ENCODE measurements at places on chromosomes 6 and 20.
A peak's percentile ranks its signal among the peaks of the same experiment; 100 is the strongest.

DNA sequence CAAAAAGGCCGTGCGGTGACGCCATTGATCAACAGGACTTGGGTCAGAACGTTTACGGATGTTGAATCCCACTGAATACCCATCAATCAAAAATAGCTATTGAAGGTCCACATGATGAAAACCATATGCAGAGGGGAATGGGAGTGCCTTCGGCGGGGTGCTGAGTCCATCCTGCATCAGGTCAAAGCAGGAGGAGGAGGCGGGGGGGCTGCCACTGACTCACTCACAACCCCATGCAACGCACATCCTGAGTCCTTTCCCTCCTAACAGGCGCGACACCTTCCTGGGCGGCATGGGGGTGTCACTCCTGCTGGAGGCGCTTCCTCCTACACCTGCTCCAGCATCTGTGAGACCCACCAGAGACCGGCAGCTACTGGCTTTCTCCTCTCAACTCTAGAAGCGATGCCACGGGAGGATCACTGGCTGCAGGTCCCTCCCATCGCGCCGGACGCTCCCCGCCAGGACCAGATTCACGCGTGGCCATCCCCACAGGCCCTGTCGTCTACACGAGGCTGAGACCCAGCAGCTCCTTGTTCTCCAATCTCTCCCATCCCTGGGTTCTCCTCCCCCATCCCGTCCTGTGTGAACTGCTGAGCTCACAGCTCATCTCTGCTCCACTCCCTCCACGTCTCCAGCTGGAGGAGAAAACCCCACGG lies 170.6 kb upstream of the THBS2 start:
- no peaks in the 10 kb centered on the region for H3K27me3 ChIP-seq
- H3K4me1 ChIP-seq = no peaks in the 10 kb centered on the region
- no peaks in the 10 kb centered on the region for H3K36me3 ChIP-seq
- DNase-seq = no peak
- no peak overlapping the region for H3K4me3 ChIP-seq

DNA sequence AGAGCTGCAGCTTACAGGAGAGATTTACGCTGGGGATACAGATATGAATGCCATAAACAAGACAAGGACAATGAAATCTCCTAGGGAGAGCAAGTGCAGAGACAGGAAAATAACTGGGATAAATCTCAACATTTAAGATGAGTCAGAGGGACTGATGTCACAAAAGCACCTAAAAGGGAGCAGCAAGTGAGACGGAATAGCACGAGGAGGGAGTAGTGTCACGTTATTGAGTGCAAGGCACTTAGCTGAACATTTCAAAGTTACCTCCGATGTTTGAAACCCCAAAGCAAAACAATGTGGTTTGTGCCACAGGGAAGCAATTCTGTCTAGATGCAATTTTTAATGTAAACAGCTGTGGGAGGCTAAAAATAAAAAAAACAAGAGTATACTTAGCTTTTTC lies 1131.7 kb upstream of the EYS start:
- H3K27ac ChIP-seq = no peak overlapping the region
- H3K27me3 ChIP-seq = no peaks in the 10 kb centered on the region
- H3K4me3 ChIP-seq = no peak overlapping the region
- peak; percentile 39 for DNase-seq
- no peaks in the 10 kb centered on the region for H3K36me3 ChIP-seq

GRCh38 chr6:136471372-136471771 lies 78.8 kb downstream of the MAP7 start:
- no peak for DNase-seq
- no peak overlapping the region for H3K4me3 ChIP-seq
- H3K27ac ChIP-seq = no peak overlapping the region
- H3K36me3 ChIP-seq = no peaks in the 10 kb centered on the region
- no peaks in the 10 kb centered on the region for H3K27me3 ChIP-seq

DNA sequence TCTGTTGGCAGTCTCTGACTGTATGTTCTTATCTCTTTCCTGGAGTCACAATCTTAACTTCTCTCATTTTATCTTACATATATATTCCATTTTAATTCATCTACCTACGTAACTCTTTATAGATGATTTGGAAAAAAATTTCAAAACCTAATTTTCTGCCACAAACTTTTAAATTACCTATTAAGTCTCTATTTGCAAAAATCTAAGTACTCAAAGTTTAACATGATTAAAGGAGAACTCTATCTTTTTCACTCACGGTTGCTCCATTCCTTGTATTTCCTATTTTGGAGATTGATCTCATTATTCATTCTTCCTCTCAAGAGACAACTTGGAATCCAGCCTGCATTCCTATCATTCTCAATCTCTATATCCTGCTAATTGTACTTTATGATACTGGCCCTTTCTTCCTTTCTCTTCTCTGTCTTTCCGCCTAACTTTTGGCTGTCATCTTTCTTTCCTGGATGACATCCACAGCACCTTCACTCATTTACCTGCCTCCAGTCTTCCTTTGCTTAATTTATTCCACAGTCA lies 1071.1 kb upstream of the CITED2 start:
- no peaks in the 10 kb centered on the region for H3K27me3 ChIP-seq
- H3K4me1 ChIP-seq = peaks cover 9% of the 10 kb centered on the region

- no peaks in the 10 kb centered on the region for H3K36me3 ChIP-seq
- DNase-seq = no peak
- H3K4me1 ChIP-seq = no peaks in the 10 kb centered on the region
- H3K27me3 ChIP-seq = peaks cover 56% of the 10 kb centered on the region
- H3K4me3 ChIP-seq = no peak overlapping the region
These were observed 5.6 kb upstream of the BPIFA2 start for GRCh38 chr20:33162313-33162712.

DNA sequence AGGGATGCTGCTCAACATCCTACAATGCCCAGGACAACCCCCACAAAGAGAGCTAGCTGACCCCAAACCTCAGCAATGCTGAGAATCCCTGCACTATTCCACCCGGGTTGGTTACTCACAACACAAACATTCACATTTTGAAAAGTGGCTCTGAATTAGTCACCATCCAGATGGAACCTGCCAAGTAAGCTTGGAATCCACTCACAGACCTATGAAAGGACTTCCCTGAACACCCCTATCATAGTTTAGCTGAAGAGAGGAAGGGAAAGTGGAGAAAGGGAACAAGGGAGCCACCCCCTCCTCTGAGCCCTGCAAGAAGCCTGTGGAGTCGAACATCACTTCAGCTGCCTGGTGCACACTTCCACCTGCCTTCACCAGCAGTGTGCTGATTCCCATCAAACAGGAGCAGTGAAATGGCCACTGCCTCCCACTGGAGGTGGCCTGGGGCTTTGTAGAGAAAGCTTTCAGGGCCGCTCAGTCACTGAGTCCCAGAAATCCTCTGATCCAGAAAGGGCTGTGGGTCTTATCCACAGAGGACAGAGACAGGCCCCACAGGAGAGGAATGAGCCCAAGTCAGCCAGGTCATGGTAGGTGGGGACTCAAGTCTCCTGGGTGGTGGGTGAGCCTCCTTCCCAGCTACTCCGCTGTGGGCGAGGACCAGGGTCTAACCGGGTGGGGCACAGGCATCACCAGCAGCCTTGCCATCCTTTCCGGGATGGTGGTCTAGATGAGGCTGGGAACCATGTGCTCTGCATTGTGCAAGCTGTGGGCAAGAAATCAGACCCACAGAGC lies 203.7 kb downstream of the SYNDIG1 start:
- peaks cover 28% of the 10 kb centered on the region for H3K4me1 ChIP-seq
- no peaks in the 10 kb centered on the region for H3K36me3 ChIP-seq
- H3K27ac ChIP-seq = peak overlapping the region; percentile 91
- DNase-seq = peak; percentile 97
- H3K4me3 ChIP-seq = peak overlapping the region; percentile 17
- H3K27me3 ChIP-seq = no peaks in the 10 kb centered on the region

DNA sequence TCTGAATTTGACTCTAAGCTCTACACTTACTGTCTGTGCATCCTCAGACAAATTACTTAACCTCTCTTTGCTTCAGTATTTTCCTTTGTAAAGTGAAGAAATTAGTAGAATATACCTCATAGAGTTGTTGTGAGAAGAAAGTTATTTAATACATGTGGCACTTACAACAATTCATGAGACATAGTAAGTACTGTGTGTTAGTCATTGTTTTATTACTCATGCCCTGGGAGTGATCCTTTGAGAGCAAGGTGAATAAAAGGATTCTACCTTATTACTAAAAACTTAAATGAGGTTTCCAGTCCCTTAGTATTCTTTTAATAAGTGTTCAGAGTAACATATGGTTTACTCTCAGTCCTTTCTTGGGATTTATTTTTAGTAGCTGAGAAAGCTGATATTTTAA lies 233.6 kb upstream of the MAP3K7 start:
- no peaks in the 10 kb centered on the region for H3K27me3 ChIP-seq
- no peaks in the 10 kb centered on the region for H3K4me1 ChIP-seq
- no peaks in the 10 kb centered on the region for H3K36me3 ChIP-seq
- H3K27ac ChIP-seq = no peak overlapping the region
- no peak overlapping the region for H3K4me3 ChIP-seq
- peak; percentile 7 for DNase-seq

Measured in PC-3 (cell line).